ENCODE measurements at places on chromosomes 6 and 20. TPM values are rescaled to one million over a fixed set of nuclear protein-coding genes. Genes with fewer than 3 reads are reported as not detected.

The DDO gene
- polyA plus RNA-seq = 0.28 TPM

The TFEB gene
- polyA plus RNA-seq = 8.9 TPM

The KIAA0408 gene
- polyA plus RNA-seq = 2.1 TPM

The MAP1LC3A gene
- polyA plus RNA-seq = 28.7 TPM

The NECAB3 gene
- polyA plus RNA-seq = 18.4 TPM

The SMLR1 gene
- polyA plus RNA-seq = not detected

The SNRPB gene
- polyA plus RNA-seq = 138 TPM
